ENCODE measurements at places on chromosomes 12 and 14.

- no peak for DNase-seq
Observed at GRCh38 chr12:62683776-62684569, 217.3 kb downstream of the MON2 start.

DNA sequence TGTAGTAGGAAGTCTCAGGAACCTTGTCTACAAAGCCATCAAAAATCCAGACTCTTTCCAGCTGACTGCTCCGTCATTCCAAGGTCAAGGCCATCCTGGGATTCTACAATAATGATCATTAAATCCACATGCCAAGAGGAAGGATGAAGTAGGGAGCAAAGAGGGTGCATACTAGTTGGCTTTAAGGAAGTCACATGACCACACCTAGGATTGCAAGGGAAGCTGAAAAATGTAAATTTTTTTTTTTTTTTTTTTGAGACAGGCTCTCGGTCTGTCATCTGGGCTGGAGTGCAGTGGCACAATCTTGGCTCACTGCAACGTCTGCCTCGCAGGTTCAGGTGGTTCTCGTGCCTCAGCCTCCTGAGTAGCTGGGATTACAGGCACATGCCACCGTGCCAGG, 7.3 kb upstream of the MRPL42 start:
- DNase-seq: no peak

DNA sequence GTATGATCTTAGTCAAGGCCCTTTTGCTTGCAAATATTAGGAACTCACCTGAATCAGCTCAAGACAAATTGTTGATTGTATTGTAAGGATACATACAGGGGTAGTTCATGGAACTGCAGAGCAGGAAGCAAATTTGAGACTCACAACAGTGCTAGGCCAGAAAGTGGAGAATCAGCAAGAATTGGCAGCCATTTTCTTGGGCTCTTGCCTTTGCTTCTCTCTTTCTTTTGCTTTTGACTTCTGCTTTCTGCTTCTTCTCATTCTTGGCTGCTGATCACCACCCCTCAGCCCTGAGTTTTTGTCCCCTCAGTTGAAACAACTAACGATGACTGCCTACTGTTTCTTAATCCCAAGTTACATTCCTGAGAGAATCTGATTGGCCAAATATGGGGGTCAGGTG, 34.8 kb downstream of the KCNK13 start:
- no peak for DNase-seq

DNA sequence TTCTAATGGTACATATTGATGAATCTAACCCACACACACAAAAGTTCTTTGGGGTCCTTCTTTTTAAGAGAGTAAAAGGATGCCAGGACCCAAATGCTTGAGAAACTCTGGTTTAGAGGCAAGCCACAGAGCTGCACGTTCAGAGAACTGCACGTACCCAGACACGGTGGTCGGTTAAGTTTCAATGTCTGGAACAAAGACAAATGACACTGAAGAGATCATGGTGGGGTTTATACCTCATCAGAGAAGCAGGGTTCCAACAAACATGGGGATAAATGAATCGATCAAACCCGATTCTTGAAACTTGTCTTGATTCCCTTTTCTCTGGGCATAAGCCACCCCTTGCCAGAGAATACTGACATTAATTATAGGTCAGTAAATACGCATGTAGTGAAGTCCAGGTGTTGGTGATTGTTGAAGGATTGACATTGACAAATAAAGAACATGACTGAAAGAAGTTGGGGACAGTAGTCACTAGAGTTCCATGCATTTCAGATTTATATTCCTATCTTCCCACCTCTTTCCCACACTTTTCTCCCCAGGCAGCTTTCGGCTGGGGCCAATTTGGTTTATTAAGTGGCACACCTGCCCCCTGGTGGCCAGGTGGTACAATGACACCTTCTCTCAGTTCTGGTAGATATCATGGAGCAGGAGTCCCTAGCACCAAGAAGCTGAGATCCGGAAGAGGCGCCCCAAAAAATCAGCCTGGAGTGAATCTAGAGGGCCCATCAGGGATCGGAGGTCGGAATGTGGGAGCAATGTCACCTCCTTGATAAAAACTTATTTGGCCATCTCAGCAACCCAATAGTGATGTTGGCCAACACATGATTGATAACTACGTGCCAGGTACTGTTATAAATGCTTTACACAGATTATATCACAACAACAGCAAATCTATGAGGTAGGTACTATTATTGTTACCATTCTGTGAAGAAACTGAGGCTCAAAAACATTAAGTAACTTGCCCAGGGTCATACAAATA, 17.8 kb upstream of the HDAC7 start:
- no peak for DNase-seq

GRCh38 chr14:102738373-102739189, 38.7 kb upstream of the TRAF3 start:
- no peak for DNase-seq

DNA sequence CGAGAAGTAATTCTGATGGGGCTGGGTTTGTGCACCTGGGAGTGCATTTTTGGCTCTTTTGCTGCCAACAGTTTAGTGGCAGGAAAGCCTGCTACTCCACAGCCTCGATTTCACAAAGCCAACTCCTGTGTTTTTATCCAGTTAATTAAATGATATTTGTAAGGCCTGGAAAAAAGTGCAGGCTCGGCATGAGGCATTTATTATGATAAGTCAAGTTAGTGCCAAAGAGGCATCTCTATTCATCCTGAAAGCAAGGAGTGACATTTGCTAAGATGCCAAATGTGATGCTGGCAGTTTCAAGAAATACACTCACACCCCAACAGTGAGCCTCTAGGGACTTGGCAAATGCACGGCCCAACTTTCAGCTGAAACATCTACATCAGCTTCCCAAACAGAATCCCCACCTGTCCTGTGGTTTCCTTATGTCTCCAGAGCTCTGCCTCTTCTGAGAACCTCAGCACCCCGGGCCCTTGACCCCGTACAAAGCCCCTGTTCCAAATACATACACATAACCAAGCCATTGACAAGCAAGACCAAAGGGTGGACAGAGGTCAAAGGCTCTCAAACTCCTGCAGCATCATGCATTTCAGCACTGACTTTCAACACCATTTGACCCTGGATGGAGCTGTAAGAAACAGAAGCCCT, 955.1 kb upstream of the TMEM132C start:
- no peak for DNase-seq

GRCh38 chr12:48618541-48618940, 48.7 kb upstream of the LALBA start:
- peak; percentile 87 for DNase-seq
